HT-29 (cell line): ENCODE measurements at places on chromosomes 16 and 17. TPM values are rescaled to one million over a fixed set of nuclear protein-coding genes. Genes with fewer than 3 reads are reported as not detected.

DNA sequence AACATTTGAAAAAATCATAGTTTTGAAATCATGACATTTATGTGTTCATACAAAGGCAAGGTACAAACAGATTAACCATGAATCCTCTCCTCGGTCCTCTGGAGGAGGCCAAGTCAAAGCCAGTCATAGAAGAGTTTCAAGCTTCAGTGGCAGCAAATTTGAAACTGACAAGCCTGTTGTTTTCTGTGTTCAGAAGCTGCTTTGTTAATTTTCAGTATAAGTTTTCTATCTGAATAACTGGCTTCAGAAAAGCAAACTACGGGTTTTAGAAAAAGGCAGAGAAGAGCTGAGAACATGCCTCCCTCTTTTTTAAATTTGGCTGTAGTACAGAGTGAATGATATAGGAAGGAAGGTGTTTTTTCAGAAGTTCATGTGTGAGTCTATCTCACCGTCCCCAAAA, 79.6 kb upstream of the CLEC18B start:
- no peak for DNase-seq

- no peak for DNase-seq
These were observed 75.4 kb downstream of the IRX3 start for GRCh38 chr16:54211203-54211602.

DNA sequence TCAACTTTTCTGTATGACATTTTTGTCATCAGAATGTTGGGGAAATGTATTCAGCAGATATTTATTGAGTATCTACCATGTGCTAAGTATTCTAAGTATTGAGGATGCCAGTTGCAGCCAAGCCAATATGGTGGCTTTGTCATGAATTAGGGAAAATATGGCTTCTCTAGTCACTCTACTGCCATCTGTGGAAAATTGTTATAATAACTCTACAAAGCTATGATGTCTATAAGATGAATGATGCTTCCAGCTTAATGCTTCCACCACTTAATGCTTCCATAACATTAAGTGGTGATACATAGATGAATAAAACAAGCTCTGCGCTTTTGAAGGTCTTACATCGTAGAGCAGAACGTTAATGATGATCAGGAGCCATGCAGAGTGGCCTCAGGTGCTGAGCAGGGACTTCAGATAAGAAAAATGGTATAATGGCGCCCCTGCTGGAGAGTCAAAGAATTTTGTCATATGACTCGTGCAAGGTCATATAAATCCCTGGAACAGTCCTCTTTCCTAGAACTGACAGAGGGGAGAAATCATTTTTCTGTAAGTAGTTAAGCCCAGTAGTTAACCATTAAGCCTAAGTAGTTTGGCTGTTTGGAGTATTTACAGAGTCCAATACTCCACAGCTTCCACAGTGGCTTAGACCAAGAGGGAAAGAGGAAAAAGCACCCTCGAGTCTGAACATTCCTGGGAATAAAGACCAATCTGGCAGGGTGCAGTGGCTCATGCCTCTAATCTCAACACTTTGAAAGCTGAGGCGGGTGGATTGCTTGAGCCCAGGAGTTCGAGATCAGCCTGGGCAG, 2.7 kb upstream of the TMIGD1 start:
- peak; percentile 91 for DNase-seq

GRCh38 chr16:67302970-67303369, 23.6 kb downstream of the KCTD19 start:
- DNase-seq, result no peak

GRCh38 chr17:64155751-64156544, 26.0 kb upstream of the ERN1 start:
- DNase-seq, result peak; percentile 49

- DNase-seq, result no peak
These were observed 50.4 kb downstream of the ARHGAP27 start for GRCh38 chr17:45382226-45382625.

GRCh38 chr17:76416899-76417298, 32.5 kb downstream of the SPHK1 start:
- no peak for DNase-seq

- DNase-seq, result no peak
These were observed 4.4 kb downstream of the RPL23 start for GRCh38 chr17:38848939-38849605.

DNA sequence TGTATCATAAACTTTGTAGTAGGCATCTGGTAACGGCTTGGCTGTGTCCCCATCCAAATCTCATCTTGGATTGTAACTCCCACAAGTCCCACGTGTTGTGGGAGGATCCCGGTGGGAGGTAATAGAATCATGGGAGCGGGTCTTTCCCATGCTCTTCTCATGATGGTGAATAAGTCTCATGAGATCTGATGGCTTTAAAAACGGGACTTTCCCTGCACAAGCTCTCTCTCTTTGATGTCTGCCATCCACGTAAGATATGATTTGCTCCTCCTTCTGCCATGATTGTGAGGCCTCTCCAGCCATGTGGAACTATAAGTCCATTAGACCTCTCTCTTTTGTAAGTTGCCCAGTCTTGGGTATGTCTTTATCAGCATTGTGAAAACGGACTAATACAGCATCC, 248.7 kb downstream of the SNX29 start:
- no peak for DNase-seq

ANKS3 gene
- 27.2 and 29.7 TPM in 2 replicates for total RNA-seq

ANKRD11 gene
- 92.5 and 122 TPM in 2 replicates for total RNA-seq

SNAI3 gene
- 1.2 and 1.7 TPM in 2 replicates for total RNA-seq

ENKD1 gene
- 52.6 and 58.8 TPM in 2 replicates for total RNA-seq

MYH1 gene
- total RNA-seq, result not detected in 2 replicates
